ENCODE measurements at places on chromosomes 16 and 17.

- DNase-seq: no peak
These were observed 335 bp downstream of the NECAB2 start for GRCh38 chr16:83968306-83968851.

DNA sequence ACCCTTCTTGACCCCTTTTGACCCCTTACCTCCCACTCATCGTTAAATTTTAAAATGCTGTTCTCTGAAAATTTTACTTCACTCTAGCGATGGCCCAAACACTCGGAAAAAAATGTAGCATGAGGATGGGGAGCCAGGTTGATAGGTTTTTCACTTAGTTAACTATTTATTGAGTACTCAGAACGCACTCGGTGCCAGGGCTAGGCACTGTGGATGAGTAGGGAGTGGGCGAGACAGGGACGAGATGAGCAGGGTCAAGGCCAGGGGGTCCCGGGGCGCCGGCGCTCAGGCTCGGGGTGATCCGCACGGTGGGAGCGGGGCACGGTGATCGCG is 392 bp downstream of the ZSCAN32 start:
- no peak for DNase-seq

GRCh38 chr16:84024854-84025253 is 17.7 kb downstream of the SLC38A8 start:
- no peak for DNase-seq

DNA sequence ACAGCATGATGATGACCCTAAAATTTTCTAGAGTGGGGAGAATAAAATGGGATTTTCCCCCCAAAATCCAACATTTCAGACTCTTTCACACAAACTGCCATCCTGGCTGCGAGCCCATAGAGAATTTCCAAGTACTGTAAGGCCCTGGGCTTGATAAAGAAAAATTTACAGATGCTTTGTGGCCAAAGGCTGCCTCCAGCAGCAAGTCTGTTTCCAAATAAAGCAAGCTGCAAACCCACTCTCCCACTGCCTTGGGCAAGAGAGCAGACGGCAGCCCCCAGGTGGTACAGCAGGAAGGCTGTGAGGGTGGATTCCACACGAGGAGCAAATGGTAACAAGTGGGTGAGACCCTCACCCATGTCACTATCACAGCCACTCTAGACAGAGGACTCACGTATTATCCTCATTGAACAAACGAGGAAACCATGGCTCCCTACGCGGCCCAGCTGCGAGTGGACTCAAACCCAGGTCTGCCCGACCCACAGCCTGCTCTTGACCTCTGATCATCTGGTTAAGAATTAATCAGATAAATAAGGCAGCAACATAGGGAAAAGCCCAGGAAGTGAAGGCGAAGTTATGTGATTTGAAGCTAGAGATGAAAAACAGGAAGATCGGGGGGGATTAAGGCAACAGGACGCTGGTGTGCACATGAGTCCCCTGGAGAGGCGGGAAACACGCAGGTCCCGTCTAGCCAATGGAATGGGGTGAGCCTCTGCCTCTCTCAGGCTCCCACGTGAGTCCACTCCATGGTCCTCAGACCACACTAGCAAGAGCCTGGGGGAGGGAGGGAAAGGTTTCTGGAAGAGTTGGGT is 37.4 kb downstream of the AXIN2 start:
- no peak for DNase-seq

DNA sequence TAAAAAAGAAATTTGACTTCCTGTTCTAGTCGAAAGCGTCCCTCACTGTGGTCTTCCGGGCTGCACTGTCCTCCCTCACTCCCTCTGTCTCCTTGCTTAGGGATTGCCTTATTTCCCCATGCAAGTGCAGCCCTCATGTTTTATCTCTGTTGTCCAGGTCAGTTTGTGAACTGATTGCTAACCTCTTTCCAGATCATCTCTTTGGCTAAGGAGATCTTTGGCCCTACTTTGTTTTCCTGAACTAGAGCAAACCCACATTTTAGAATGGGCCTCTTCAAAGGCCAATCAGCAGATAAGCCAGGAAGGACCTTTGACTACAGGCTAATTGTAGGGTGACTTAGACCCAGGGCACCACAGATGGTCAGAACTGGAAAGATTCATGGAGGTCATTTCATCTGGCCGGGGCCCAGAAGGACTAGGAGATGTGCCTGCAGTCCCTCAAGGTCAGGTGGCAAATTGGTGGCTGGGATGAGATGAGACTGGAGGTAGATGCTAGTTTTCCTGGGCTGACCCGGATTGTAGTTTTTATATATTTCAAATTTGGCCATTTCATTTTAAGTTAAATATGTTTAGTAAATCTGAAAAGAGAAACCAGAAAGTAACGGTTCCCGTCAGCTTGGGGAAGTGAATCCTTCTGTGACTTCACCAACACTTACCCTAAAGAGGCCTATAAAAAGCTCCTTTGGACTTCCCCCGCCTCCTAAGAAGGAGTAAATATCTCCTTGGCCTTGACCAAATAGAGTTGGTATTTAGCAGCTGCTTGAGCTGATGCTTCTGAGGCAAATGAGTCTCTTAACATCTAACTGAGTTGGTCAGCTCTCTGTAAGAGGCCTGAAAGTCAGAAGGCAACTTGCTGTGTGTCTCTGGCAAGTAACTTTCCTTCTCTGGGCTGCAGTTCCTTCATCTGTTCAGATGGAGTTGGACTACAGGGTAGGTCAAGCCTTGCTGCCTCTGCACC is 6.2 kb upstream of the SLC25A19 start:
- DNase-seq: no peak

DNA sequence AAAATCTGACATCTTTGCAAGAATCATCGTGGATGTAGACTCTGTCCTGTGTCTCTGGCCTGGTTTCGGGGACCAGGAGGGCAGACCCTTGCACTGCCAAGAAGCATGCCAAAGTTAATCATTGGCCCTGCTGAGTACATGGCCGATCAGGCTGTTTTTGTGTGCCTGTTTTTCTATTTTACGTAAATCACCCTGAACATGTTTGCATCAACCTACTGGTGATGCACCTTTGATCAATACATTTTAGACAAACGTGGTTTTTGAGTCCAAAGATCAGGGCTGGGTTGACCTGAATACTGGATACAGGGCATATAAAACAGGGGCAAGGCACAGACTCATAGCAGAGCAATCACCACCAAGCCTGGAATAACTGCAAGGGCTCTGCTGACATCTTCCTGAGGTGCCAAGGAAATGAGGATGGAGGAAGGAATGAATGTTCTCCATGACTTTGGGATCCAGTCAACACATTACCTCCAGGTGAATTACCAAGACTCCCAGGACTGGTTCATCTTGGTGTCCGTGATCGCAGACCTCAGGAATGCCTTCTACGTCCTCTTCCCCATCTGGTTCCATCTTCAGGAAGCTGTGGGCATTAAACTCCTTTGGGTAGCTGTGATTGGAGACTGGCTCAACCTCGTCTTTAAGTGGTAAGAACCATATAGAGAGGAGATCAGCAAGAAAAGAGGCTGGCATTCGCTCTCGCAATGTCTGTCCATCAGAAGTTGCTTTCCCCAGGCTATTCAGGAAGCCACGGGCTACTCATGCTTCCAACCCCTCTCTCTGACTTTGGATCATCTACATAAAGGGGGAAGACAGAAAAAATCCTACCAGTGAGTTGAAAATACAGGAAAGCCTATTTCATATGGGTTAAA is at the start of gene G6PC1:
TSS of gene G6PC1 (plus strand) at position 340 of the 872 bp plus-strand sequence. CDS start at position 418, 78 bp downstream.
- no peak for DNase-seq

DNA sequence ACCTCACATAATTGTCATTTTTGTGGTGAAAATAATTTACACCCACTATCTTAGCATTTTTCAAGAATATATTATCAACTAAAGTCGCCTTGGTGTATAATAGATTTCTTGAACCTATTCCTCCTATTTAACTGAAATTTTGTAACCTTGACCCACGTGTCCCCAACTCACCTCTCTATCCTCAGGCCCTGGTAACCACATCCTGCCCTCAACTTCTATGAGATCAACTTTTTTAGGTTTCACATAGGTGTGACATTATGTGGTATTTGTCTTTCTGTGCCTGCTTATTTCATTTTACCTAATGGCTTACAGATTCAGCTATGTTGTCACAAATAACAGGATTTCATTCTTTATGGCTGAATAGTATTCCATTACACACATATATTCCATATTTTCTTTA is 73.0 kb upstream of the CNTNAP4 start:
- no peak for DNase-seq

GRCh38 chr17:57456622-57457021 is 200.3 kb downstream of the MSI2 start:
- no peak for DNase-seq

DNA sequence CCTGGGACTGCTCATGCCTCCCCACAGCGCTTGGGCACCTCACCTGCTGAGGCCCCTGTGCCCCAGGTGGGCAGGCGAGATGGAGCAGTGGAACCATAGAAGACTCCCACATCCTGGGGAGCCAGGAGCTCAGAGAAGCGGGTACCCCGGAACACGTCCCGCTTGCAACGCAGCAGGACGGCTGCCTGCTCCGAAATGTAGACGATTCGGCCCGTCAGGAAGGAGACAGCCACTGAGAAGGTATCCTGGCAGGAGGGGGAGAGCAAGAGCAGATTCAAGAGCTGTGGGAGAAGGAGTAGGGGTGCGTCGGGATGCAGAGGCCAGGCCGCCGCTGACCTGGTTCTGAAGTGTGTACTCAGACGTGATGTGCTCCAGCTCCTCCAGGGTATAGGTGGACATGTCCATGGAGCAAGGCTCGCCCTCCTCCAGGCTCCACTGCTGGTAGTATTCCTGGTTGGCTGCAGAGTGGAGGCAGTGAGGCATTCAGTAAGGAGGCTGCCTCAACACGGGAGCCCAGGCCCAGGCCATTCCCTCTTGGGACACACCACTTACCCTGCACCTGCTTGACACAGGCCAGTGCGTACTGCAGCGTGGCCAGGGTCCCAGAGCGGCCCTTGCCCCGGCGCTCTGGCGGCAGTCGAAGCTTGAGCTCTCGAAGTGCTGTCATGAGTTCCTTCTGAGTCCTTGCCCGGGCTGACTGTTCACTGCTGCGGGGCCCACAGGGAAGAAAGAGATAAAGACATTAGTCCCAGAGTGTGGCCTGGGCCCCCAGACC is 2.6 kb downstream of the PER1 start:
- DNase-seq: no peak

DNA sequence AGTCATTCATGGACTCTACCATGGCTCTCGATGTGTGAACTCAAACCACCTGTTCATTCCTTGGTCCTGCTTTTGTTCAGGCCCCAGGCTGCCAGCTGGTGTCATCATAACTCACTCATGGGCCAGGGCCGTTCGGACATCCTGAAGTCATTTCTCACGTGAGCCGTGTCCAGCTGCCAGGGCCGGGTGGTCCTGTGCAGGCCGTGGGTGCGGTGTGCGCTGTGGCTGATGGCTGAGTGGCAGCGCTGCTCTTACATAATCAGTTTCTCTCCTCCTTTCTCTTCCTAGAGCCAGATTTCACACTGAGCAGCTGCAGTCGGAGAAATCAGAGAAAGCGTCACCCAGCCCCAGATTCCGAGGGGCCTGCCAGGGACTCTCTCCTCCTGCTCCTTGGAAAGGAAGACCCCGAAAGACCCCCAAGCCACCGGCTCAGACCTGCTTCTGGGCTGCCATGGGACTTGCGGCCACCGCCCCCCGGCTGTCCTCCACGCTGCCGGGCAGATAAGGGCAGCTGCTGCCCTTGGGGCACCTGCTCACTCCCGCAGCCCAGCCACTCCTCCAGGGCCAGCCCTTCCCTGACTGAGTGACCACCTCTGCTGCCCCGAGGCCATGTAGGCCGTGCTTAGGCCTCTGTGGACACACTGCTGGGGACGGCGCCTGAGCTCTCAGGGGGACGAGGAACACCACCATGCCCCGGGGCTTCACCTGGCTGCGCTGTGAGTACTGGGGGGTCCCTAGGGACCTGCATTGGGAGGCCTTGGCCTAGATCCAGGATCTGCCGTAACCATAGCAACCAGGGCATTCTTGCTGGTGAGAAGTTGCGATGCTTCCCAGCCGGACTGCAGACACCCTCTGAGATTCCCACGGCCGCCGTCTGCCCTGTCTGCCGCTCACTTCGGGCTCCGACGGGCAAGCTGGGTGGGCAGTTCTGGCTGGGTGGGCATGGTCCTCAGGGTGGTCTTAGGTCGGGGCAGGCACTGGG is at the start of gene IL34:
TSS of gene IL34 (plus strand) at position 300 of the 982 bp plus-strand sequence. CDS start at position 689, 389 bp downstream.
- no peak for DNase-seq

DNA sequence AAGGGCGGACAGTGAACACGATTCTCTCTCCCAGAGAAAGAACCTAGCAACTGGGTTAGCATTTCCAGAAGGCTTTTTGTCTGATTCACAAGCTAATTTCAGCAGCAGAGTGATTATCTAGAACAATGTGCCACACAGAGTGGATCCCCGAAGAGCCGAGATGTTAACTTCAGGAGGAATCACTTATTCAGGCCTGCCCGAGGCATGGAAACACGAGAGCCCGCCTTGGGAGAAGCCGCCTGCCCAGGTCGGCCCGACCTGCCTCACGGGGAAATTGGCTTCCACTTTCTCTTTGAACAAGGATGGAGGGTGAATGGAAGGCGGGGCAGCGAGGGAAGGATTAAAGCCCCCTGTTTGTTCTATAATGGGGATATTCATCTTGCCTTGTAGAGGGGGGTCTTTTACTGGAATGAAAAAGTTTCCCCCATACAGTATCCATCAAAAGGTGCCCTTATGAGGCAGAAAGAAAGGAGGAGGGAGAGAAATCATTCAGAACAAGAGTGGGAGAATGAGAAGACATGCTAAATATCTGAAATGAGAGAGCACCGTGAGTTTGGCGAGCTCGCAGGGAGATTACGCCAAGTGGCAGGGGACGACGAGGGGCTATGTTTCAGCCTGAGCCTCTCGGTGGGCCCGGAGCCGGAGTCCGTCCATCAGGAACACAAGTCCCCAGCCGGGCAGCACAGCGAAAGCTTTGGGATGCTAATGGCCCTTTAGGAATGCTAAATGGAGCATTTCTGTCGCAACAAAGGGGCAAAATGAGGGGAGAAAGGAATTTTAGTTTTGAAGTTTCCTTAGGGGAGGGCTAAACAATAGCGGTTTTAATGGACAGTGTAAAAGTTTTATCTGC is 33.0 kb downstream of the NTN1 start:
- DNase-seq: no peak

- no peak for DNase-seq
These were observed 70.1 kb downstream of the COPRS start for GRCh38 chr17:31788956-31789355.

GRCh38 chr16:24853830-24854229 is 8.1 kb downstream of the SLC5A11 start:
- DNase-seq: no peak

- DNase-seq: no peak
These were observed 37.2 kb downstream of the CCDC182 start for GRCh38 chr17:57707892-57708291.

- no peak for DNase-seq
These were observed 41.8 kb upstream of the SLC38A10 start for GRCh38 chr17:81336930-81337325.

Measured in CD8-positive, alpha-beta memory T cell (primary cell).